ENCODE measurements at places on chromosomes 1 and 21.

- no peak for DNase-seq
Observed at GRCh38 chr21:46054451-46054881, 43.4 kb upstream of the COL6A2 start.

GRCh38 chr1:196409586-196409985 lies 198.7 kb downstream of the KCNT2 start:
- DNase-seq: no peak

GRCh38 chr1:226640321-226641136 lies 92.0 kb downstream of the STUM start:
- DNase-seq: no peak

DNA sequence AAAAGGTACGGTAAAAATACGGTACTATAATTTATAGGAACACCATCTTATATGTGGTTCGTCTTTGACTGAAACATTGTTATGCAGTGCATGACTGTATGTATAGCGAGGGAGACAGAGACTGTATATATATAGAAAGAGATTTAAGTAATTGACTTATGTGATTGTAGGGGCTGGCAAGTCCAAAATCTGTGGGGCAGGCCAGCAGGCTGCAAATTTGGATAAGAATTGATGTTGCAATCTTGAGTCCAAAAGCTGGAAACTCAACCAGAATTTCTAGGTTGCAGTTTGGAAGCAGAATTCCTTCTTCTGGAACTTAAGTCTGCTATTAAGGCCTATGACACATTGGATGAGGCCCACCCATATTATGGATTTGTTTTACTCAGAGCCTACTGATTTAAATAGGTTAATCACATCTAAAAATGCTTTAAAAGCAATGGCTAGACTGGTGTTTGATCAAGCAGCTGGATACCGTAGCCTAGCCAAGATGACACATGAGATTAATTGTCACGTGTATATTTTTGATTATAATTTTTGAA lies 42.0 kb downstream of the LAMC1 start:
- no peak for DNase-seq

- peak; percentile 81 for DNase-seq
Observed at GRCh38 chr1:243490748-243491686, 235.2 kb downstream of the SDCCAG8 start.

DNA sequence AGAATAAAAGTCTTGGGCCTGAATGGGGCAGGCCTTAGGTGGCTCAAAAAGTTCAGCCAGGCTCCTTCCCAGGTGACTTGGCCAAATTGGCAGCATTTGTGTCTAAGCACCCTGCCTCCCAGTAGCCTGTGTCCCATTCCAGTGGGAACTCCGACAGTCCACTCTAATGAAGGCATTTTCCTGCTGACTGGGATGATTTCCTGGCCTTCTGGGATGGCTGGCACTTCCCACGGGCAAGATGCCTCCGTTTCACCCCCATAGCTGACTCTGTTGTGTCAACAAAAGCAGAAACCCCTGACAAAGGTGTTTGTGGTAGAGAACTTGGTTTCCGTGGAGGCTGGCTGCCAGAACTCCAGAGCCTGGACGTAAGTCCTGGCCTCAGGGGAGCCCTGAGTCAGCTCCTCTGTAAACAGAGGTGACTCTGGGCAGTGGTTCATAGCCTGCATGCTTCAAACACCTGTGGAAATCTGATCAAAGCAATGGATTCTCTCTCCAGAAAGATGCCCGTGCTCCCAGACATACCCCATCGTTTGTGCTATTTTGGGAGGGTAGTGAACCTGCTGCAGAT lies 36.6 kb downstream of the WNT3A start:
- DNase-seq: no peak

GRCh38 chr1:230806552-230806951 lies 59.4 kb downstream of the CAPN9 start:
- no peak for DNase-seq

GRCh38 chr1:219159946-219160645 lies 13.6 kb upstream of the LYPLAL1 start:
- no peak for DNase-seq

- no peak for DNase-seq
Observed at GRCh38 chr1:154406572-154406879, 1.4 kb downstream of the IL6R start.

- DNase-seq: no peak
Observed at GRCh38 chr1:204266504-204267034, 52.8 kb upstream of the GOLT1A start.

- DNase-seq: no peak
Observed at GRCh38 chr1:43135857-43136781, 36.0 kb downstream of the EBNA1BP2 start.

DNA sequence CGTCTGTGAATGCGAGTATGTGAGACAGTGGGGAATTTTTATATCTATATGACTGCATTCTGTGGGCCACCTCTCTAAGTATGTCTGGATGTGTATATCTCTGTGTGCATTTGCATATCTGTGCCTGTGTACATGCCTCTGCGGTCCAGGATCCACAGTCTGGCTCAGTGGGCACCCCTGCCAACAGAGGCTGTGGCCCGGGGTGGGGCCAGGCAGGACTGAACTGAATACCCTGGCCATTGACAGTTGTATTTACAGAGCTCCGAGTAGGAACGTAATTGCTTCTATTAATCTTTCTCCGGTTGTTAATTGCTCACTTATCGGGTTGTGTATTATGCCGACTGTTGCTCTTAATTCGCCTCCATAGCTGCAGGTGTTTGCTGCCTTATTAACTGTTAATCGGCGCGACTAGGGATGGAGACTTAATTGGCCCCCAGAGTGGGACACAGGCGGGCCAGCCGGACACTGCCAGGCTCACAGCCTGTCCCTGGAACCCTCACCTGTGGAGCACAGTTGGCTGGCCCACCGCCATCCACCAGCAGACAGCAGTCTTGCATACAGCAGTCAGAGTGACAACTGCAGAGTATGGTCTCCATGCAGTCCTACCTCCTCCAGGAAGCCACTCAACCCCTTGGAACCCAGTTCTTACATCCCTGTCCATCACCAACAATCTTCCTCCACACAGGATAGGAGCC lies 22.4 kb upstream of the ADGRB2 start:
- DNase-seq: no peak

- DNase-seq: no peak
Observed at GRCh38 chr1:180165509-180166435, 11.1 kb downstream of the QSOX1 start.

GRCh38 chr1:91827459-91828321 lies 58.3 kb downstream of the TGFBR3 start:
- DNase-seq: no peak

- no peak for DNase-seq
Observed at GRCh38 chr1:15449567-15449966, 7.0 kb upstream of the CELA2A start.

DNA sequence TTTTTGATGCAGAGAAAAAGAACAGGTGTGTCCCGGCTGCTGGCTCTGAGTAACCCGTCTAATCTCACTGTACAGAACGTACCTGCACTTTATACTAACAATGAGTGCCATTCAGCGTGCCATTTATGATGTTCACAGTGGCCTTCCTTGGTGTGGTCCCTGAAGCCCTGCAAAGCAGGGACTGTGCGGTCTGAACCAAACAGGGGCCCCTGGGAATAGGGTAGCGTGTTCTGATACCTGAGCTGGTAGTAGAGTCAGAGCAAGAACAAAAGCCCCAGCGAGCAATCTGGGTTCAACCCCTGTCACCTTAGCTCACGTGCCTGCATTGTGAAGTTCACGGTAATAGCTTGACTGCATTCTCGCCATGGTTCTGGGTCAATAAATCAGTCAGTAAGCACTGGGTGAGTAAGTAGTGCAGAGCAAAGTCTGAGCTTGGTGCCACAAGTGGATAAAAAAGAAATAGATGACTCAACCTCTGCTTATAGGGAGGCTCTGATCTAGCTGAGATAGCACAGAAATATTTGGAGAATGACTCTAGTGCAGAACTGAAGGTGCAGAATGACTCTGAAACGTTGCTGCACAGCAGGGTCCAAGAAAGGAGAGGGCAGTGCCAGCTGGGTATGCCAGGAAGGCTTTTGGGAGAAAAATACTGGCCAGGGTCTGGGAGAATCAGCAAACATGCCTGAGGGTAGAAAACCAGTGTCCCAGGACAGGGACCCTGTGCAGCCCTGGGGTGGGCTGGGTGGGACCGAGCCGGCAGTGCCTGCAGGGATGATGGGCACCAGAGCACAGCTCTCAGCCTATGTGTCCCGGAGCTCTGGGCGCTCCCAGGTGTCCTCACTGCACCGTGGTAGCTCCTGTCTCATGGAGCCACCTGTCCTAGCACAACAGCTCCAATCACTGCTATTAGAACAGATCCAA lies 125.9 kb downstream of the RHOU start:
- no peak for DNase-seq

GRCh38 chr1:227356620-227357146 lies 38.4 kb upstream of the CDC42BPA start:
- DNase-seq: peak; percentile 95

DNA sequence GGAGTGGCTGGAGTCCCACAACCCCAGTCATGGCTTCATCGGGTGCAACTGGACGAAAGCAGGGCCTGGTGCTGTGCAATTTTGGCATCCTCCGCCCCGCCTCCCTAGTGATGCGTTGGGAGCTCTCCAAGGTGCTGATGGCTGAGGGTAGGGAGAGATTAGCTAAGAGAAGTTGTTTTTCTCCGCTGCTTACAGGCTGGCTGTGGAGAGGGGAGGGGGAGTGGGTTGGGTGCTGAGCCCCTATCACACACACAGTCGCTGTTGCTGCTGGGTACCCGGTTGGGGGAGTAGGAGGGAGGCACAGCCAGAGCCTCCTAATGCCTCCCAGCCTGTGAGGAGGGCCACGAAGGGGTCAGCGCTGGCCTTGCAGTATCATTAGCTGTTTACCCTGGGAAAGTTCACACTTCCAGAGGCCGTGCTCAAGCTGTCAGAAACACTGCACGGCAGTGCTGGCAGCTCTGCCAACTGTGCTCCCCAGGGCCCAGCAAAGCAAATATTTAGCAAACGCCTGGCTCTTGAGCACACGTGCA lies 110.0 kb downstream of the GRIK3 start:
- peak; percentile 77 for DNase-seq

GRCh38 chr1:24803987-24804530 lies 58.8 kb downstream of the CLIC4 start:
- DNase-seq: no peak

DNA sequence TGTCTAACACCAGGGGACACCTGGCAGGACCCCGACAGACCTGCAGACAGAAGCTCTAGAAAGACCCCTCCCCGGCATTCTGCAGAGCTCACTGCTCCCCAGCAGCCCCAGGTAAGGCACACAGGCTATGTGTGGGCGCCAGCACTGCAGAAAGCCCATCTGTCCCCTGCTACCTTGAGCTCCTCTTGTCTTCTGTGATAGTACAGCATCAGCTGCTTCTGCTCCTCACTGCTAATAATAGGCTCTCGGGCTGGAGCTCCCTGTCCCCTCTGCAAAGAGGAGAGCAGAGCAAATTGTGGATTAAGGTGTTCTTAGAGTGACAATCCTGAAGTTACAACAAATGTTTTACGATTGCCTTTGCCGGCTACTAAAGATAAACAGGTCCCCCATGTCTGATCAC lies 10.1 kb downstream of the CFAP298 start:
- no peak for DNase-seq

DNA sequence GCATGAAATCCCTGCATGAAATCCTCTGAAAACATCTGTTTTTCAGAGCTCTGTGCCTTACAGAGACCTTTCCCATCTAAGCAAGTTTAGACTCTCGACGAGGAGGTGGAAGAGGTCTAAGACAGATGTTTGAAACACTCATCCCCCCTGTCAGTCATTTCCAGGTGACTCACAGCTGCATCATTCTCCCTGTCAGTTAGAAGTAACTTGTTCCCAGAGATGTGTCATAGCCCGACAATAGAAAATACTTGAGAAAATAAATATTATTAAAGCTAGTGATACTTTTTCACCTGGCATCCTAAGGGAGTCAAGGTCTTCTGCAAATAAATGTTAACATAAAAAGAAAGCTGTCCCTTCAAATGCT lies 41.6 kb upstream of the SEC16B start:
- DNase-seq: no peak

GRCh38 chr1:77416692-77417450 lies 135.1 kb downstream of the AK5 start:
- DNase-seq: peak; percentile 46

DNA sequence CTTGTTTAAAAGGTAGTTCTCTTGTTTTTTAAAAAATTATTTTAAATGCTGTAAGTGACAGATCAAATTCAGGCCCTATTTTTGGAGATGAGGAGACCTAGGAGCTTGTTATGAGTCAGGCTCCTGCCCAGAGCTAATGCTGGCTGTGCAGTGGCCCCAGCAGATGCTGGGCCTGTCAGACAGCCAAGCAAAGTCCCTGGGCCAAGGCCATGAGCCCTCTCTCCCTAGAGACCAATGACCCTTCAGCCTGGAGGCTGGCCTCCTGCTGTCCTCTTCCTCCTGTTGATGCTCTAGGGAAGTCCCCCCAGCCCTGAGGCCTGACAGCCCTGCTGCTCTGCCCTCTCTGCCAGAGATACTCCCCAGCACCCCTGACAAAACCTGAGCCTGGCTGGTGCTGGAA lies 128.1 kb upstream of the CTTNBP2NL start:
- no peak for DNase-seq

- no peak for DNase-seq
Observed at GRCh38 chr1:103160281-103160680, 52.0 kb upstream of the COL11A1 start.

GRCh38 chr1:41501581-41501980 lies 17.1 kb upstream of the EDN2 start:
- DNase-seq: no peak

- no peak for DNase-seq
Observed at GRCh38 chr1:9093581-9093980, 24.1 kb upstream of the SLC2A5 start.

- no peak for DNase-seq
Observed at GRCh38 chr1:233253231-233253831, 42.2 kb downstream of the PCNX2 start.

DNA sequence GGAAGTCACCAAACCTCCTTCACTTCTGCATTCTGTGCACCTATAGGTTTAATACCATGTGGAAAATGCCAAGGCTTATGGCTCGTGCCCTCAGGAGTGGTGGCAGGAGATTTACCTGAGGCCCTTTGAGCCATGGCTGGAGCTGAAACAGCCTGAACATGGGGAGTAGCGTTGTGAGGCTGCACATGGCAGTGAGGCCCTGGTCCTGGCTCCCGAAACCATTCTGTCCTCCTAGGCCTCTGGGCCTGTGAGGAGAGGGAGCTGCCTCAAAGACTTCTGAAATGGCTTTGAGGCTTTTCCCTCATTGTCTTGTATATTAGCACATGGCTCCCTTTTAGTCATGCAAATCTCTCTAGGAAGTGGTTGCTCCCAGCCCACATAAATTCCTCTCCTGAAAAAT lies 20.6 kb downstream of the PTGFR start:
- peak; percentile 67 for DNase-seq

GRCh38 chr1:85228972-85229371 lies 28.2 kb upstream of the SYDE2 start:
- no peak for DNase-seq

All from NT2/D1 (cell line).